ENCODE measurements at places on chromosomes 2 and 18. TPM values are rescaled to one million over a fixed set of nuclear protein-coding genes. Genes with fewer than 3 reads are reported as not detected.

The LIMS4 gene
- total RNA-seq = not detected

DNA sequence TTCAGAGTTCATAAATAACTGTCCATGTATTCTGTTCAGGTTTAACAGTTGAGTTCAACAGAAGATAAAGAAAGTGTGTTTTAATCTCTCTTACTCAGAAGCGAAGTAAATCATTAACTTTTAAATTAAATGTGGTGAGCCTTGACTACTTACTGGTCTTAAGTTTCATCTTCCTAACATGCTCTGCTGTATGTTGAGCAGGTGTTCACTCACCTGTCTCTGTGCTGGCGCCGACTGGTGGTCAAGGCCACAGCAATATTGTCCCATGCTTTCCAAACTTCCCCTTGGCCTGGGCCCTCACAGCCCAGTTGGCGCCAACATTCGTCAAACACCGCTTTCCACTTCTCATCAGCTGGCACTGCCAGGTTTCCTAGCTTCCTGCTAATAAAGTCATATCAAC, 17.0 kb upstream of the MPP4 start:
- DNase-seq = no peak

The GREB1 gene
- total RNA-seq = 36.5 TPM

The UGT1A8 gene
- not detected for total RNA-seq

The ANKRD53 gene
- 0.73 TPM for total RNA-seq

DNA sequence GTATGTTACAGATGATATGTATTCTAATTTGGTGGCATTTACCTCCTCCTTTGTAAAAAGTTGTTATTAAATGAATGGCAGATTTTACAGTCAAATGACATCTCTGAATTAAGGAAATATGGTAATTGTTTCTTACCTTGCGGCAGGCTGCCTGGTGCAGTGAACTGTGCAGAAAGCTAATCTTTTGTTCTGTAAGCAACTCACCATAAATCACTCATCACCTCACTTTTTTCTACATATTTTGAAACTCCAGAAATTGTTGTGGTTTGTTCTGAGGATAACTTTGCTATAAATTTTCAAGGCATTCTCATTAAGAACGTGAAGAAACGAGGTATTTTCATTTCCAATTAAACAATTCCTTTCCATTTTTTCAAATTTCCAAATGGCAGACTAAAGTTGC, 52.7 kb downstream of the ST6GAL2 start:
- DNase-seq = no peak

Data from GM23338 (cell line).